ENCODE measurements at places on chromosomes 6 and 20.

GRCh38 chr6:149581349-149581748 is 15.2 kb downstream of the GINM1 start:
- no peak for DNase-seq

GRCh38 chr20:47038566-47039560 is 144.2 kb downstream of the EYA2 start:
- no peak for DNase-seq

DNA sequence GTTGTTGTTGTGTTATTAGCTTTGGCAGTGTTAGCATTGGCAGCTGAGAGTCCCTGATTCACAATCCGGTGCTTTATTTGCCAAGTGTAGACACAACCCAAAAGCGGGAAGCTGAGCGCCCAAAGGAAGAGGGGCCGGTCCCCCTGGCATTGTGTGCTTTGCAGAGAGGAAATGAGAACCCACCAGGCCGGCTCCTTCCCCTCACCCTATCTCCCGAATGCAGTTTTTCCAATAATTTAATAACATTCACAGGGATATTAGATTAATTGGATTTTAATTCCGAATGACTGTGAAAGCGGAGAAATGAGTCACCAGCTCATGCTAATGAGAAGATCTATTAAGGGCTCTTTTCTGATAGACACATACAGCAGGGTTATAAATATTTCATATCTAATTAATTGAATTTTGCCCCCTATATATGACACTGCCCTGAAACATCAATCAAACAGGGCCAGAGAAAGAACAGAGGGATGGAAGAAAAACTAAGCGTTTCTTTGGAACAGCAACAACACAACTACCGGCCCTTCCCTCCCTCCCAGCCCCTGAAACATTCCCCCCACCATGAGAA is 143.8 kb downstream of the MBOAT1 start:
- DNase-seq: no peak

- no peak for DNase-seq
Observed at GRCh38 chr6:15205321-15205720, 40.5 kb upstream of the JARID2 start.

GRCh38 chr20:4217349-4217841 is 202.0 kb upstream of the RNF24 start:
- no peak for DNase-seq

Data from GM20000 (cell line).